Stimulated activated naive CD4-positive, alpha-beta T cell (primary cell): ENCODE measurements at places on chromosomes 12 and 14.

- DNase-seq = no peak
Measured at GRCh38 chr12:107379852-107380567, 286.7 kb upstream of the CRY1 start.

DNA sequence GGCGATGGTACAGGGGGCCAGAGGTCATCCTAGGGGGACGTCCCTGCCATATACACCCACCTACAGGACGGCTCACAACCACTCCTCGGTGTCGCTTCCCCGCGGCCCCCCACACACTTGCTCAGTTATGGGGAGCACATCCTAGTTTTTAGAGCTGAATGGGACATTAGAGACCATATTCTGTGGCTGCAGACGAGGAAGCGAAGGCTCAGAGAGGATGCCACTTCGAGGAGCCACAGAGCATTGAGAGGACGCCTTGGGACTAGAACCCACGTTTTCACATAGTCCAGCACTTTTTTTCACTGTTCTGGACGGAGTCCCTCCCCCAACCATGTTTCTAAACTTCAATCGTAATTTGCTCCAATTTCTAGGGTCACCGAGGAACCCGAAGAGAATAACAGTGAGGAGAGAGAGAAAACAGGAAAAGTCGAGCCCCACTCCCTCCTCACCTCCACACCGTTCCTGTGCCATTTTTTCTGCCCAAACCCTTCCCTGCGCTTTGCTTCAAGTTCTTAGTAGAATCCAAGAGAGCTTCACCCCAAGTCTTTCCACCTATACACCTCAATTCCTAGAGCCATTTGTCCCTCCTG lies 641 bp upstream of the ASCL1 start:
- DNase-seq = no peak

- DNase-seq = no peak
Measured at GRCh38 chr14:99254328-99255009, 17.5 kb downstream of the BCL11B start.

GRCh38 chr14:22613736-22614239 lies 15.7 kb downstream of the ABHD4 start:
- DNase-seq = no peak

GRCh38 chr12:120895532-120895931 lies 8.6 kb downstream of the SPPL3 start:
- DNase-seq = no peak

DNA sequence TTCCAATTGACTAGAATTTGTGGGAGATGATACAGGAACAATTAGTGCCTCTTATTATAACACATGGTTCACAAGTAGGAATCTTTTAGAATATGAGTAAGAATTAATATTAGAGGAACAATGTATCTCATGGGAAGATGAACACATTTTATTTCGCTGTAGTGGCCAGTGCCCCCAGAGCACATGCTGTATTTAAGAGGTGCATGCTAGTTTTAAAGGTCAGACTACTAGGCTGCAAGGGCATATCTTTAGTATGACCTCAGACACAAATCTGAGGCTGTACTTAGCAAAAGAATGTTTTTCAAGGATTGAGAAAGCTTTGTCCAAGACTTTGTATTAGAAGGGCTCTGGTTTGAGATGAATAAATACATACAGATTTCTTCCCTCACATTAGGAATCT lies 586.9 kb downstream of the CCER1 start:
- no peak for DNase-seq

- no peak for DNase-seq
Measured at GRCh38 chr14:44041700-44042099, 465.4 kb downstream of the FSCB start.

GRCh38 chr12:19185262-19185929 lies 55.9 kb downstream of the PLEKHA5 start:
- DNase-seq = no peak

DNA sequence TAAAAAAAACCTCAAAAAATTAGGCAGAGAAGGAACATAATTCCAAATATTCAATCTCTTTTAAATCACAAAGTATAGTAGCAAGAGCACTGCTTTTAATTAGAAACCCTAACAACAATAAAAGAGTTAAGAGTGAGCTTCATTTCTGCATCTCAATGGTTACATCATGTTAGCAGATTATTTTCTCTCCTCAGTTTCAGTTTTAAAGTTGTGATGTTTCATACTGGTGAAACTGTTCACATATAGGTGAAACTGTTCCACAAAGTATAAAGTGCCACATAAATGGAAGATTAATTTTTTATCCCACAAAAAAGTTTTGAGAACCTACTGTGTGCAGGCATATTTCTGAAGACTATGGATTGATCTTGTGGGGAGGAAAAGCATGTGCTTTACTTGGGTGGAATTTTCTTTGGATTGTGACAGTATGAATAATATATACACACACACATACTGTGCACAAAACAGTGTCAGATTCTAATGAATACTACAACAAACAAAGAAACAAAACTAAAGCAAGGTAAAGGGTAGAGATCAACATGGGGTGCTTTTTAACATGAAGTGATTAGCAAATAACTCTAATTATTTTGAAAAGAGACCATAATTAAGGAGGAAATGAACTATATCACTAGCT lies 17.1 kb downstream of the LUM start:
- no peak for DNase-seq

GRCh38 chr12:114555451-114555850 lies 128.5 kb downstream of the TBX3 start:
- no peak for DNase-seq

DNA sequence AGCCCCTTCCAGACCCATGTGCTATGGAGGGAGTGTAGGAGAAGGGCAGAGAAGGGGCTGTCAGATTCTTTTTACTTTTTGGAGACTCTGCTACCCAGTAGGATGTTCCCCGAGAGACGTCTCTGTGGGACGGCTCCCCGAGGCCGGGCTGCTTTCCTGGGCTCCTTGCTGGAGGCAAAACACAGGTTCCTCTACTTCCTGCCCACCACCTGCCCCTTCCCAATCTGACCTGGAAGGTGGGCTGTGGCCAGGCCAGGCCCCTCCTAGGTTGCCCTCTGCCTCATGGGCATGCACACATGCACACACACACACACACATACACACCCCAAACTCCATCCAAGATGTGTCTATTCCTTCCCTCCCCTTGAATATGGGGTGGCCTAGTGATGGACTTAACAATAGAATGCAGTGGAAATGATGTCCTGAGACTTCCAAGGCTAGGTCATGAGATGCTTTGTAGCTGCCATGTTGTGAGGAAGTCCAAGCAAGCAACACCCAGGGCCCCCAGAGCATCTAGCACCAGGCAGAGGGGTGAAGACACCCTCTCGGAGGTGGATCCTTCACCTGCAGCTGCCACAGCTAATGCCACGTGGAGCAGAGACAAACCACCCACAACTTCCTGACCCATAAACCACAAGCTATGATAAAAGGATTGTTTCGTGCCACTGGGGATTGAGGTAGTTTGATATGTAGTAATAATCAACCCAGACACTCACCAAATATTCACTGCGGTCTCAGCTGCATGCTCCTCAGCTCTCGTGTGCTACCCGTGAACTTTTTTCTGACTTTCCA lies 1.6 kb upstream of the ASB2 start:
- DNase-seq = peak; percentile 85

DNA sequence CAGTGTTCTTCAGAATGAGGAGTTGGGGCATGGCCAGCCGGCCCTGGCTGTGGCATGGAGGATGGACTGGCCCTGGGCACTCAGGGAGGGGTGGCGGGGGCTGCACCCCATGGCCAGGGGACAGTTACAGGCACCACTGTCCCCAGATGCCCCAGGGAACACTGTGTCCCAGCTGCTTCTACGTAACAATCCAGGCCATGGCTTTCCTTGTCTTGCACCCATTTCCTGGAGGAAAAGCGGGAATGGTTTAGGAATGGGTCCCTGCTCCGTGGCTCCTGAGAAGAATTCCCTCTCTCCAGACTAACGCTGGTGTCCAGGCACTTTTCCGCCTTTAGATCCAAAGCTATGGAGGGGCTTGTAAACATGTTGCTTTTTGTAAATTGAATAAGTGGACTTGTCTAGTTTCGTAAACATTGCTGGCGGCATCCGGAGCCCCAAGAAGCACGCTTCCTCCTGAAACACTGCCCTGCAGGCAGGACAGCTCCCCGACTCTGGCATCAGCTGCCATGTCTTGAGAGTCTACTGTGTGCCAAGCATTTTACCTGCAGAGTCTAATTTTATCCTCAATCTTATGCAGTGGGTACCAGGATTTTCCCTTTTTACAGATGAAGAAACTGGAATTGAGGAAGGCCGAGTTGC lies 238.3 kb downstream of the SLC41A2 start:
- no peak for DNase-seq

GRCh38 chr12:109927622-109928021 lies 27.5 kb downstream of the TCHP start:
- peak; percentile 27 for DNase-seq

DNA sequence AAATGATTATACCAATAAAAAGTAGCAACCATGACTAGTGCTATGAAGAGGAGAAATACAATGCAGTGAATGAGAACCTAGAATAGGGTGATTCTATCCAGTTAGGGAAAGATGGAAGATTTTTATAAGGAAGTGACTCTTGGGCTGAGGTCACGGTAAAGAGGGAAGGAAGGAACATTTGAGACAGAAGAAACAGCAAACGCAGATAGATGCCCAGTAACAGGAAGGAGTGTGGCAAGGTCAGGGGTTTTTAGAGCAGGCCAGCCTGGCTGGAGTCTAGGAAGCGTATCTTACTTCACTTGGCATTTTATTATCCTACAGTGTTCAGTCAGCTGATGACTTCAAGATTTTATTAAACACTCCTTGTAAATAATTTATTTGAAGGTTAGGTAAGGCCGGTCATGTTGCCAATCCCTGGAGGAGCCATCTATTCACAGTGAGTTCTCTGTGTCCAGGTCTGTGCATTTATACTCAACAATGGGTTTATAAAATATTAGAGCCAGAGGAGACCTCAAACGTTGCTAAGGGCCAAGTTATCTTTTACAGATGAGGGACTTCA lies 170.6 kb downstream of the PRKCH start:
- DNase-seq = no peak
